ENCODE measurements at places on chromosomes 3 and 15.
A peak's percentile ranks its signal among the peaks of the same experiment; 100 is the strongest.

DNA sequence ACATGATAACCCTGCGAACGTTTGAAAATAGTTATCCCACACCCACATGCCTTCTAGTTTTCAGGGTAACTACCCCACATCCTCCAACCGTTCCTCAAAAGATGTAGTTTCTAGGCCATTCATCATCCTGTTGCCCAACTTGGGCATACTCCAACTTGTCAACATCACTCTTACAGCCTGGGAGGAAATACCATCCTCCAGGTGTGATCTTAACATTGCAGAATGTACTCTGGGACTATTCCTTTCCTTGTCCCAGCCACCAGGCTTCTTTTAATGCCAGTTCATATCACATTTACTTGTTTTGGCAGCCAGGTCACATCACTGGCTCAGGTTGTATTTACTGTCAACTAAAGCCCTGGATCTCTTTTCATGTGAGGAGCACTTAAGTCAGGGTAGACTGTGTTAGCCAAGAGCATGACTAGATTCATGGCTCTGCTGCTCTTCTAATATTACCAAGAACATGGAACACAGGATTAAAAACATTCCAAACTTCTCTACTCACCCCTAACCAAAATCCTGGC lies 4.0 kb upstream of the DENND6A start:
- no peak for DNase-seq

DNA sequence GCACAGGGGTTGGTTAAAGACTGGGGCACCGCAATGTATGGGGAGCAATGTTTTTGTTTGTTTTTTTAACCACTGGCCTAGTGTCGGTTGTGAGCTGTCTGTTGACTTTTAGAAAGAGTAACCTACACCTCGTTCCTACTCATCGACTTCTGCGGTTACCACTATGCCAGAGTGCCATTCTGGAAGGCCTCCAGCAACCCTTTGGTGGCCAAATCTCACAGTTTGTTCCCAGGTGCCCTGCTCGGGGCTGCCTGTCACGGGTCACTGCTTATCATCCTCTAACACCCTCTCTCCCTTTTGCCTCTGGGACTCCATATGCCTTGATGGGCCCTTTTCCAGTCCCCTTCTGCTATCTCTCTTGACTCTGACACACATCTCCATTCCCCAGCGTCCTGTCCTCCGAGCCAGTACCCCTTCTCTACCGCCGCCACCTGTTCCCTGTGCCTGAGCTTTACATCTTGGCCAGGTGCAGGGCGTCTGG lies 290.4 kb upstream of the C2CD4B start:
- peak; percentile 61 for DNase-seq

DNA sequence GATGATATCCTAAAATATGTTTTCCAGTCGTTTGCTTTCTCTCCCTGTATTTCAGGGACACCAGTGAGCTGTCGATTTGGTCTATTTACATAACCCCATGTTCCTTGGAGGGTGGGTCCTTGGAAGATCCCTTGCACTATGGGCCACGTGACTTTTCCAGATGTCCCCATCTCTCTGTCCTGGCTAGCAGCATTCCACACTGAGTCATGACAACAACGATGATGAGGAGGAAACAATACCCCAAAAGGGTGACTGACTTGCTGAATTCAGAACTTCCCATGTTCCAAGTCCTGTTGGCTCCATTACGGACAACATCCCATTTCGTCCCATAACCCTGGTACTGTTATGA lies 134.3 kb downstream of the NSMCE3 start:
- DNase-seq = no peak

DNA sequence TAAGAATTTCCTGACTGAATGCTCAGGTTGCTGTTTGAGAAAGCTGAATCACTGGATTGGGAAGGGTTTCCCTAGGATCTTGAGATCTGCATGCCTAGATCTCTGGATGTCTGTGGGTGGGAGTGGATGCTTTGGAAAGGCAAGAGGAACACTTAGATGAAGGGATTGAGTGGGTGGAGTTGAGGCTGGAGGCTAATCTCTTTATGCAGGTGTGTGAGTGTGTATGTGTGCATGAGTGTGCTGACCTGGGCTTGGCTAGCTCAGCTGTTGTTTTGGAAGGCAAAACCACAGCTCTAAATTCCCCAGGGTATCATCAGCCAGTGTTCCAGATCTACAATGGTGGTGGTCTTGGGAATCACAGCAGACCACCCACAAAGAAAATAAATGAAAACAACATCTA lies 60.5 kb downstream of the CLDN1 start:
- DNase-seq = no peak

DNA sequence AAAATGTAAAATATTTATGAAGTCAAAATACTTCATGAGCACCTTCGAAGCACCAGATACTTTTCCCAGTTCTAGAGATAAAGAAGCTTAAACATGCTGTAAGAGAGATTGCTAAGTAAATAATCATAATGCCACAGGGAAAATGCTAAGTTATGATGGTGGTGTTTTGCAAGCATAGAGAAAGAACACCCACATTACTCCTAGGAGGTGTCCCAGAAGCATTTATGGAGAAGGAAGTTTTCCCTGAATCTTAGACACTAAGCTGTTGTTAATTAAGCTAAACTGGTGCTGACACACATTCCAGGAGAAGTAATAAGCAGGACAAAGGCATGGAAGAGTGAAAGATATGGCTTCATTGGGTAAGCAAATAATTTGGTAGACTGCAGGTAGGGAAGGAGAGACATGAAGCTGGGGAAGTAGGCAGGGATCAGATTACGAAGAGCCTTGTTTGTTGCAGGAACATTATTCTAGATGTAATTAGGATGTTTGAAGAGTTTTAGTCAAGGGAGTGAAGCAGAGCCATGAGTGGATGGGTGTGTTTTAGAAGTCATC lies 40.4 kb upstream of the CHMP2B start:
- DNase-seq = no peak

DNA sequence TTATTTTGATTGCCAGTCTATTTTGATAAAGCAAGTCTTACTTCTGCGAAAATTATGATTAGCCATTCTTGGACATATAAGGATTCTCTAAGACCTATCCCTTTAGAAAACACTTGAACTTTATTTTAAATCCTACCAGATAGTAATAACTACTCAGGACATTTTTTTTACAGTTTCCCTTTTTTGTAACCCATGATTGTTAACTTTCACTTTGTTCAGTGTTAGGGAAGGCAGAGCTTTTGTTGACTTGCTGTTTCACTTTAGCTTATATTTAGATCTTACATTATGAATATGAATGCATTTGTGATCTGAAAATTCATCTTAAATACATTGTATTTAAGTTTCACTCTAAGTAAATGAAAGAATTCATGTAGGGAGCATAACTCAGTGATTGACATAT lies 167.0 kb downstream of the AKAP13 start:
- no peak for DNase-seq

GRCh38 chr3:50587806-50588758 lies 18.8 kb downstream of the HEMK1 start:
- DNase-seq = no peak

DNA sequence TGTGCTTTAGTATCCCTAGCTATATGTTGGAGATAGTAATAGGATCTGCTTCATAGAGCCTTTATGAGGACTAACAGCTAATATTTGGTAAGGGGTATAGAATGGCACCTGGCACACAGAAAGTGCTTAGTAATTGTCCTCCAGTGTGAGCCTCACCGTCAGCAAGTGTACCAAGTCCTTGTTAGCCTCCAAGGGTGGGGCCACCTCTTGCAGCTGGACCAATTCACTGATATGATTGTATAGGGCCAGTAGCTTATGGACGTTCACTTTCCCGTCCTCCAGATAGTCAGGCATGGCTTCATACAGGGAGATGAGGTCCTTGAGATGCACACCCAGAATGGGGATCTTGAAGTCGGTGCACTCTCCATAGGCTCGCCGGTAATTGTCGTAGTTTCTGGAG lies 53.6 kb downstream of the FAM98B start:
- no peak for DNase-seq

DNA sequence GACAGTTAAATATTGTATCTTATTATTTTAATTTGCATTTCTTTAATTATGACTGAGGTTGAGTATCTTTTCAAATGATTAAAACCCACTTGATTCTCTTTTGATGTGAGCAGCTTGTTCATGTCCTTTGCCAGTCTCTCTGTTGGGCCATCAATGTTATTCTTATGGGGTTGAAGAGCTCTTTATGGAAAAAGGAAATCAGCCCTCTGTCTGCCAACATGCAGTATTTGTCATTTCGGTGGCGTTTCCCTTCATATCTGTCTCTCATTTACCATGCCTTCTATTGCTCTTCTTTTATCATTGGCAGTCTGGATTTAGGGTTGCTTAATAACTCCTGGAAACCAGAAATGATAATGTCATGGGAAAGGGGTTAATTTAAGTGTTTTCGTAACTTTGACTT lies 340.7 kb upstream of the DNAJC19 start:
- DNase-seq = no peak

DNA sequence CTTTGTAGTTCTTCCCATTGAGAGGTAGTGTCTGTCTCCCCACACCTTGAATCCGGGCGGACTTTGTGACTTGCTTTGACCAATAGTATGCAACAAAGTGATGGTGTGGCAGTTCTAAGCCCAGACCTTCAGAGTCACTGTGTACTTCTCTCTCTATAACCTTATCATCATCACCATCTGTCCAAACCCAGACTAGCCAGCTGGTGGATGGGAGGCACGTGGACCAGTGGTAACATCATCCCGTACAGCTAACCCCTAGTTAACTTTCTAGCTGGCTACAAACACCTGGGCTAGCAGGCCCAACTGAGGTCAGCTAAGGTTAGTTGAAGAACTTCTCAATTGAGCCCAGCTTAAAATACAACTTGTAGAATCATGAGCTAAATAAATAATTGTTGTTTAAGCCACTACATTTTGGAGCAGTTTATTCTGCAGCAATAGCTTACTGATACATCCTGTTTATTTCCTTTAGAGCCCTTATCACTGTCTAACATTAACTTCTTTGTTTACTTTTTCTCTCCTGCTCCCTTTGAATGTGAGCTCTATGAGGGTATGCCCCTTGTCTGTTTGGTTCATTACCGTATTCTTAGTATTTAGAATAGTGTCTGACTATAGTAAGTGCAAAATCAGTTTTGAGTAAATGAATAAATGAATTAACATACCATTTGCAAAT lies 11.5 kb upstream of the CCR9 start:
- no peak for DNase-seq

DNA sequence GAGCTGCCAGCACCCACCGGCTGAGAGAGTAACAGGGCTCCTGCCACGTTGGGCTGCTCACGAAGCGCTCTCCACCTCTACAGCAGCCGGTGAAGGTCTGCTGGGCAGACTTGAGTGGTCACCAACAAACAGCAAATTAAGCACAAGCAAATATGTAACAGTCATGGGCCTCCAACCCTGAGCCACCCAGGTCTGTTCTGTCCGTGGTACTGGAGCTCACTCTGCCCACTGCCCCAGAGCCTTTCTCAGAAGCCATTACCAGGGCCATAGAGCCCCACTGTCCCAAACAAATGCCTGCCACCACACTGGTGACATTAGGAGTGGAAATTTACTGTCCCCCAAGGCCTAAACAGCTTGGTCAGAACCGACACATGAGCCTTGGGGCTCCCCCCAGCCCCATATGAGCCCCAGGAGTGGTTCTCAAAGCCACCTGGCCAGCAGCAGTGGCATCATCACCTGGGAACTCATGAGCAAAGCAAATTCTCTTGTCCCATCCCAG lies 56.6 kb downstream of the LRIG1 start:
- DNase-seq = no peak

DNA sequence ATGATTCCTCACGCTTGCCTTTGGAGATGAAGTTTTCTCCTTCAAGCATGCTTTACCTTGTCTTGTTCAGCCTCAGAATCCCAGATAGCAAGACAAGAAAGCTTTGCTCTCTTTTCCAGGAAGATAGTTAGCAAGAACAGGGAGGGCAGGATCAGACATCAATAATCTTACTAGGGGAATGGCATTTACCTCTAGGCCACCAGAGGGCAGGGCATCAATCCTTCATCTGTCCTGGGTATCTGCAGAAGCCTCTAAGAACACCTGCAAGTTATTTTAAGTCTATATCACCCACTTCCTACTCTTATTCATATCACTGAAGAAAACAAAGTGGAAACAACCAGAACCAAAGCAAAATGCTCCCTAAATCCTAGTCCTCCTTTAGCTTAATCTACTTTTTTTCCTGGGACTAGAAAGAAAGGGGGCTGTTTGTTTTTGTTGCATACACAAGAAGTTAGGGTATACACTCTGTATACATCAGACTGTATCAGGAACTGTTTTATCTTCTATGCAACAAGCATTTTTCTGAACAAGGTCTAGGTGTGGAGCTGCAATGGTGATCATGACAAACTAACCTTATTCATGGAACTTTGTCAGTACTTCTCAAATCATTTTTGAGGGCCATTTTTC lies 862.5 kb downstream of the CADM2 start:
- DNase-seq = peak; percentile 21

GRCh38 chr15:39205081-39205480 lies 375.8 kb upstream of the THBS1 start:
- DNase-seq = no peak

- DNase-seq = no peak
These were observed 46.3 kb upstream of the RBP1 start for GRCh38 chr3:139585820-139586219.

DNA sequence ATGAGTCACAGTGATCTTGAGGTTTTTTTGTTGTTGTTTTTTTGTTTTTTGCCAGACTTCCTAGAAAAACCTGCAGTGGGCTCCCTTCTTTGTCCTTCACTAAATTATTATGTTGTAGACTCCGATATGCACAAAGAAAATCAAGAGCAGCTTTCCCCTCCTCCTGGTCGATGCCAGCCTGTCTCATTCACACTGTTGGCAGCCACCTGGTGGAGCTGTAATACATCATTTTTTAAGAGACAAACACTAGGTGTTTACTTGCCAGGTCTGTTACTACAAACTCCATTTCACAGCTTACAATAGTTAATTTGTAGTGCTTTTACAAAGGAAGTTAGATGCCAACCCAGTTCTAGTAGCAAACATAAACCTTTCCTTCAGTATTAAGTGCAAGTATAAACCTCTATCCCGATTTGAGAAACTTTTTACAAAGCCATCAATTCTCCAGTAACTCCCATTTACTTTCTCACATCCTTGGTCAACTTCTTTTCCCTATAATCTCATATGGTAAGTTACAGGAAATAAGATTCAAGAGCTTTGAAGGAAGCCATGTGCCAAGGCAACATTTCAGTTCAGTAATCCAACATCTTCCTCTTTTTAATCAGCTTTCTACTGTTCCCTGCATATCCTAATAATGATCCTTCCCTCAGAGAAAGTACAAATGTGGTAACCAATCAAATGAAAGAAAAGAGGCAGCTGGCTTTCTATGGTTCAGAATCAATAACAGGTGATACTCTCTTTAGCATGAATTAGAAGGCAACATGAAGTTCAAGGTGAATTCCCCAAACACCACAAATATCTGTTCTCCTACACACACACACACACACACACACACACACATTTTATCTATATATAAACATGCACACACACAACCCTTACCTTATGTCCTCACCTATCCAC lies 14.0 kb downstream of the AAGAB start:
- peak; percentile 44 for DNase-seq

DNA sequence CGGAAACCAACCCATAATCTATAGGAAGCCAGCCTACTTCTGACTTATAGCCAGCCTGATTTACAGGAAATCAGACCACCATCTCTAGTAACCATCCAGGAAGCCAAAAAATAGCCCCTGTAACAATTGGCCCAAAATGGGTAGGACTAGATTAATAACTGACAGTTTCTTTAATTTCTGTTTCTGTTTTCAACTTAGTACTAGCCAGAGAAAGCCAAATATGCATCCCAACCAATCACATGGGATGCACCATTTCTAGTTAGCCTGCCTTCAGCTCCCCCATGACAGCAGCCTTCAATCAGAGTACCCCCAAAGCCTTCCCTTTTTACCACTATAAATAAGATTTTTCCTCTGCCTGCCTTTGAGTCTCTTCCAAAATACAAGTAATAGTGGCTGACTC lies 239.1 kb upstream of the GADL1 start:
- DNase-seq = no peak

- peak; percentile 67 for DNase-seq
These were observed 495.6 kb downstream of the IL5RA start for GRCh38 chr3:2614578-2614977.
